ENCODE measurements at places on chromosomes 2 and 18.

- H3K27me3 ChIP-seq: no peaks in the 10 kb centered on the region
- peak overlapping the region; percentile 86 for H3K27ac ChIP-seq
- no peak for DNase-seq
Observed at GRCh38 chr2:160197587-160197986, 2.5 kb downstream of the ITGB6 start.

GRCh38 chr2:151845481-151845880 lies 17.3 kb upstream of the ARL5A start:
- no peak for DNase-seq

DNA sequence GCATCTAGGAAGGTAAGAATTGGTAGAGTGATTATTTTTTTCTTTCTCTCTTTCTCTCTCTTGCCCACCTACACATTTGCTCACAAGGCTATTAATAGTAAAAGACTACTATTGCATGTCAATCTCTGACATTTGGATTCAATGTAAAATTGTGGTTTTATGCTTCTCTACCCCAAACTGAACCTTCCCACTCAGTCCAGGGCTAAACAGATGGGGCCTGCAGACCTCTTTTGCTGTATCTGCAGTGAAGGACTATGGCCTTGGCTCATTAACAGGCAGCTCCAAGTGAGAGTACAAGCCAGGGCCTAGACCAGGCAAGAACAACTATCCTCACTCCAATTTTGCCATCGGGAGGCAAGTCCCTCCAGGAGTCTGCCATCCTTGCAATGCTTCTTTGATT lies 68.3 kb upstream of the ARL4C start:
- no peak overlapping the region for H3K4me3 ChIP-seq
- H3K27me3 ChIP-seq: peaks cover 17% of the 10 kb centered on the region
- no peak for DNase-seq

GRCh38 chr2:171185941-171186340 lies 25.2 kb upstream of the TLK1 start:
- H3K4me1 ChIP-seq: no peaks in the 10 kb centered on the region
- H3K27ac ChIP-seq: no peak overlapping the region
- no peaks in the 10 kb centered on the region for H3K27me3 ChIP-seq
- H3K36me3 ChIP-seq: no peaks in the 10 kb centered on the region

- no peak for DNase-seq
- no peaks in the 10 kb centered on the region for H3K36me3 ChIP-seq
- H3K4me3 ChIP-seq: no peak overlapping the region
- H3K27ac ChIP-seq: no peak overlapping the region
- no peaks in the 10 kb centered on the region for H3K4me1 ChIP-seq
- H3K27me3 ChIP-seq: no peaks in the 10 kb centered on the region
Observed at GRCh38 chr18:58196164-58196563, 152.1 kb downstream of the NEDD4L start.

DNA sequence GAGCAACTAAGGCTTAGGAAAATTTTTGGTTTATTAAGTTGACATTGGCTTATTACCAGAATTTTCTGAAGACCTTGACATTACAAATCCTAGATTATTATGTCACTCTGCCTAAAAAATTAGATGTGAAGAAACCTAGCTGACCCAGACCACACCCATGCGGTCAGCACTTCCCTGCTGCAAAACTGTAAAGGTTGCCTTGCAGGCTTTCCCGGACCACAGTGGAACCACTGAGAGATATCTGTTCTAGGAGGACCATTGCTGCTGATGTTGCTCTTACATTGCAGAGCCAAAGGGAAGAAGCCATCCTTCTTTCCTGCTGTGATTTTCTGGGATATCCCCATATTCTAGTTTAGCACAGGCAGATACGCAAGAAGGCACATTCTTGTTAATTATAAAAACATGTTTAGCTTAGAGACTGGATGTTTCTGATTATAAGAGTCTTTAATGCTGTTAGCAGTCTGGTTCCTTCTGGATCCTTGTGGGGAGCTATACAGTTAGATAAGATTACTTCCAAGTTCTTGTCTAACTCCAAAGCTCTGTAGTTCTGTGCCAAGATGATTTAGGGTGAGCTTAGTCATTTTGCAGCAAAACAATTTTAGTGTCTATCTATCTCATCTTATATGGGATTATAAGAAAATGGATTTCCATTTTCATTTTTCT lies 70.2 kb downstream of the AOX1 start:
- no peak for DNase-seq
- no peaks in the 10 kb centered on the region for H3K4me1 ChIP-seq
- H3K4me3 ChIP-seq: no peak overlapping the region
- H3K27ac ChIP-seq: no peak overlapping the region
- H3K36me3 ChIP-seq: no peaks in the 10 kb centered on the region
- H3K27me3 ChIP-seq: no peaks in the 10 kb centered on the region

DNA sequence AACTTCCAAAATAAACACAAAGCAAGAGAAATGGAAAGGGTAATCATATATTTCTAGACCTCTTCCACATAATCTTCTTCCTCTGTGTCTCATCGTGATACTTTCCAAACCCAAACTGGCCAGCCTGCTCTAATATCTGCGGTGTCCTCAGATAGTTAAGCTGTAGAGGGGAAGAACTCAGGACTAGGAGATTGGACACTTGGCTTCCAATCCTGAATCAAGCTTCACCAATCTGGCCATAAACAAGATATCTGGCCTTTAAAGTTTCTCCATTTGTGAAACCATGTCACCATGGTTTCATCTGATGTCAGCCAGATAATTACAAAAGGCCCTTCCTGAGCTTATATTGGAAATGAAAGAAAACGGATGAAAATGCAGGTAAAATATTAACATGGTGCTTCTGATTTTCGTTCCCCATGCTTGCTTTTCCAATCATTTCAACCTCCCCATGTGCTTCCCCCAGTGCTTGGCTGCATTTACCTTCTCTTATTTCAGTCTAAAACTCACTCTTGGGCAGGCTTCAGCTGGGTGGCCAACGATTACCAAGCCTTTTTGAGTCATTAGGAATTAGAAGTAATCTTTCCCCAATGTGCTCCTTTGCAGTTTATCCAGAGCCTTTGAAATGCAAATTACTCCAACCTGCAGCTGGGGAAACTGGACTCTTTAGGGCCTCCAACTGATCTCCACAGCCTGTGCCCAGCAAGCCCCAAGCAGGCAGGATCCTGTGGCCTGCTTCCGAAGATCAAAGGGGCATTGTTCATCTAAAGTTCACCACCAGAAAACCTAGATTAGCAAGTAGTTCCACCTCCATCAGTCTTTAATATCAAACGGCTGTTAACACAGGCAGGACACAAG lies 44.5 kb upstream of the MYCN start:
- no peak overlapping the region for H3K4me3 ChIP-seq
- no peaks in the 10 kb centered on the region for H3K27me3 ChIP-seq
- no peak for DNase-seq
- no peaks in the 10 kb centered on the region for H3K36me3 ChIP-seq

- H3K4me1 ChIP-seq: peaks cover 6% of the 10 kb centered on the region
- no peaks in the 10 kb centered on the region for H3K27me3 ChIP-seq
- H3K27ac ChIP-seq: no peak overlapping the region
- H3K36me3 ChIP-seq: no peaks in the 10 kb centered on the region
- H3K4me3 ChIP-seq: no peak overlapping the region
Observed at GRCh38 chr2:172283476-172283875, 143.9 kb upstream of the ITGA6 start.

GRCh38 chr2:159879051-159879604 lies 81.1 kb upstream of the CD302 start:
- H3K4me3 ChIP-seq: no peak overlapping the region
- H3K4me1 ChIP-seq: no peaks in the 10 kb centered on the region
- no peaks in the 10 kb centered on the region for H3K27me3 ChIP-seq
- no peak for DNase-seq

- no peaks in the 10 kb centered on the region for H3K36me3 ChIP-seq
- no peak for DNase-seq
- no peaks in the 10 kb centered on the region for H3K27me3 ChIP-seq
- H3K4me3 ChIP-seq: no peak overlapping the region
Observed at GRCh38 chr18:27763936-27764335, 413.0 kb downstream of the CDH2 start.

DNA sequence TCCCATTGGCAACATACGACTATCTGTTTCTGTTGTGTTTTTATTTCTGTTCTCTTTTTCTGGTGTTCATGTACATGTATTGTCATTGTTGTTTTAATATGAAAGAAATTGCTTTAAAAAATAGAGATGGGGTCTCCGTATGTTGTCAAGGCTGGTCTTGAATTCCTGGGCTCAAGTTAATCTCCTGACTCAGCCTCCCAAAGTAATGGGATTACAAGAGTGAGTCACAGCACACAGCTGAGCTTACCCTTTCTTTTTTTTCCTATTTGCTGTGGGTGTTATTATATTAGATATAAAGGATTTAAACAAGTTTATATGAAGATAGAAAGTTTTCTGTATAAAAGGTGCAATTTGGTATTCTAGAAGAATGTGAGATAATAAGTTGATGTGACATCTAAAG lies 554.6 kb downstream of the DSC3 start:
- DNase-seq: no peak
- H3K36me3 ChIP-seq: no peaks in the 10 kb centered on the region
- H3K27ac ChIP-seq: no peak overlapping the region
- H3K27me3 ChIP-seq: no peaks in the 10 kb centered on the region

DNA sequence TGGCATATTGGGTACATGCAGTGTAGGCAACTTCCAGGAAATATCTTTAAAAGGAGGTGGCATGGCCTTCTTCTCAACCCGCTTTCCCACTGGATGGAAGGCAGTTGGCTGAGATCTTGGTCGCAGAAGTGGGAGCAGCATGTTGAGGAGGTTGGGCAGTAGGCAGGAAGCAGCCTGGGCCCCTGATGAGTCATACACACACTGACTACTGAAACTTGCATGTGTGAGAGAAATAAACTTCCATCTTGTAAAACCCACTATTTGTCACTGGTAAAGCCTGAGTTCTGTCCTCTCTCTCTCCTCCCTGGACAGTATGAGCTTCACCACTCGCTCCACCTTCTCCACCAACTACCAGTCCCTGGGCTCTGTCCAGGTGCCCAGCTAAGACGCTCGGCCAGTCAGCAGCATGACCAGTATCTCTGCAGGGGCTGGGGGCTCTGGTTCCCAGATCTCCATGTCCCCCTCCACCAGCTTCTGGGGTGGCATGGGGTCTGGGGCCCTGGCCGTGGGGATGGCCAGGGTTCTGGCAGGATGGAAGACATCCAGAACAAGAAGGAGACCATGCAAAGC lies 233.8 kb upstream of the SPRED2 start:
- H3K36me3 ChIP-seq: no peaks in the 10 kb centered on the region
- no peak overlapping the region for H3K27ac ChIP-seq
- no peaks in the 10 kb centered on the region for H3K4me1 ChIP-seq

- H3K27me3 ChIP-seq: no peaks in the 10 kb centered on the region
- no peak for DNase-seq
- no peak overlapping the region for H3K4me3 ChIP-seq
- no peak overlapping the region for H3K27ac ChIP-seq
- no peaks in the 10 kb centered on the region for H3K36me3 ChIP-seq
- no peaks in the 10 kb centered on the region for H3K4me1 ChIP-seq
Observed at GRCh38 chr2:58640042-58640441, 398.9 kb upstream of the FANCL start.

GRCh38 chr2:46923041-46923528 lies 7.5 kb upstream of the MCFD2 start:
- H3K27ac ChIP-seq: peak overlapping the region; percentile 24
- no peaks in the 10 kb centered on the region for H3K27me3 ChIP-seq
- H3K36me3 ChIP-seq: no peaks in the 10 kb centered on the region
- DNase-seq: no peak

GRCh38 chr2:74373221-74373676 lies 6.9 kb downstream of the DCTN1 start:
- DNase-seq: no peak
- no peak overlapping the region for H3K4me3 ChIP-seq
- H3K36me3 ChIP-seq: peaks cover 48% of the 10 kb centered on the region
- no peaks in the 10 kb centered on the region for H3K27me3 ChIP-seq
- peaks cover 12% of the 10 kb centered on the region for H3K4me1 ChIP-seq

DNA sequence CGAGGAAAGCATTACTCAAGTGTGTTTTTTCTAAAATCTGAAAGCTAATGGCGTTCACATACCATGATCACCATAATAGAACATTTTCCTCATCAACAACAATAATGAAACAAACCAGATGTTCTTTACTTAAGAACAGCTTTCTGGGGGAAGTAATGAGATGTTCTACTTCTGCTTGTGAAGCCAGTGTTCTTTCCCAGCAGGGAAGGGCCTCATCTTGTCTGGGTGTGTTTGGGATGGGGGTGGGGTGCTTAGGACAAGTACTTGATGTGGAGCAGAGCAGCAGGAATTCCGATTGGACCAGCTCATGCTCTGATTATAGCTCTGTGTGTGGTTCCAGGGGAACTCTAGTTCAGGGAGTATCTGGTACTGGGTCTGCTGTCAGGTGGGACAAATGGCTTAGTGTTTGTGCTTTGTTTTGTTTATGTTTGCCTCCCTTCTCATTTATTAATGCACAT lies 163.0 kb upstream of the NOSTRIN start:
- no peak for DNase-seq
- H3K27ac ChIP-seq: peak overlapping the region; percentile 0
- H3K27me3 ChIP-seq: no peaks in the 10 kb centered on the region
- no peak overlapping the region for H3K4me3 ChIP-seq
- peaks cover 5% of the 10 kb centered on the region for H3K4me1 ChIP-seq
- H3K36me3 ChIP-seq: no peaks in the 10 kb centered on the region

- H3K4me3 ChIP-seq: no peak overlapping the region
- no peaks in the 10 kb centered on the region for H3K27me3 ChIP-seq
- DNase-seq: no peak
- no peak overlapping the region for H3K27ac ChIP-seq
- H3K4me1 ChIP-seq: peaks cover 38% of the 10 kb centered on the region
Observed at GRCh38 chr2:158776231-158776630, 18.9 kb upstream of the DAPL1 start.

DNA sequence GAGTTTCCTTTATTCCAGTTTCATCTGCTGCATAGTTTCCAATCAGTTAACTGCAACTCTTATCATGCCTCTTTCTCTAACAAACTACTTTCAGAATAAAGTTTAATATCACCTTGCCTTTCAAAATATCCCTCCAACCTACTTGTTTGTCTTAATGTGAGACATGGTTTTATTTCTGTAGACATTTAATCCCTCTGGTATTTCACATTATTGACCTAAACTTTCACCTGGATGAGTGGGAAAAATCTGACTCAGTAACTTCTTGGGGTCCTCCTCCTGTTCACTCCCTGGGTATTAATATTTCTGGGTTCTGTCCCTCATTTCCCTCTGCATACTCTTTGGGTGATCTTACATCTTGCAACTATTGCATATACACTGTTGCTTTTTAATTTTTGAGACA lies 27.9 kb downstream of the MSH6 start:
- no peaks in the 10 kb centered on the region for H3K4me1 ChIP-seq
- no peak overlapping the region for H3K4me3 ChIP-seq
- DNase-seq: no peak
- no peak overlapping the region for H3K27ac ChIP-seq
- H3K36me3 ChIP-seq: peaks cover 5% of the 10 kb centered on the region
- no peaks in the 10 kb centered on the region for H3K27me3 ChIP-seq

Measured in esophagus squamous epithelium (tissue), 5 donors.